ENCODE measurements at places on chromosomes 16 and 17. TPM values are rescaled to one million over a fixed set of nuclear protein-coding genes. Genes with fewer than 3 reads are reported as not detected.

GRIN2A gene
- total RNA-seq, result 0.01 TPM

TRAF7 gene
- total RNA-seq, result 55.8 TPM

NXN gene
- 23.4 TPM for total RNA-seq

CPNE7 gene
- 75.3 TPM for total RNA-seq

SMIM22 gene
- total RNA-seq, result not detected

TCAP gene
- 0.80 TPM for total RNA-seq

BAHCC1 gene
- total RNA-seq, result 7.7 TPM

NAGS gene
- 1.4 TPM for total RNA-seq

NPIPB6 gene
- total RNA-seq, result 1.2 TPM

ACSM2A gene
- not detected for total RNA-seq

CKLF gene
- total RNA-seq, result 66.4 TPM

TBX6 gene
- 0.31 TPM for total RNA-seq

CACNG1 gene
- total RNA-seq, result 0.22 TPM

PPY gene
- total RNA-seq, result not detected

ADAD2 gene
- total RNA-seq, result not detected

LITAFD gene
- not detected for total RNA-seq

CDYL2 gene
- total RNA-seq, result 0.34 TPM

EVI2A gene
- total RNA-seq, result not detected

SPEM1 gene
- total RNA-seq, result not detected

DPEP3 gene
- not detected for total RNA-seq

STX4 gene
- total RNA-seq, result 49.2 TPM

TBC1D3 gene
- total RNA-seq, result not detected

ALOX12 gene
- total RNA-seq, result not detected

IRF8 gene
- total RNA-seq, result 0.34 TPM

ITGB3 gene
- total RNA-seq, result 4.5 TPM

GAS2L2 gene
- 0.08 TPM for total RNA-seq

SRCIN1 gene
- total RNA-seq, result 3.5 TPM

PTX4 gene
- 0.03 TPM for total RNA-seq

CSNK2A2 gene
- 65.9 TPM for total RNA-seq

HID1 gene
- 20.2 TPM for total RNA-seq

PPP1R9B gene
- 47.4 TPM for total RNA-seq

KRT12 gene
- total RNA-seq, result not detected

HBA1 gene
- total RNA-seq, result 2.4 TPM

MAF gene
- total RNA-seq, result 0.46 TPM

RGS11 gene
- 4.4 TPM for total RNA-seq

GPR179 gene
- total RNA-seq, result 0.02 TPM

DYNLL2 gene
- 22.2 TPM for total RNA-seq

TNK1 gene
- 1.3 TPM for total RNA-seq

ZFHX3 gene
- total RNA-seq, result 11.8 TPM

WNT3 gene
- 3.9 TPM for total RNA-seq

MRM3 gene
- 41.0 TPM for total RNA-seq

TP53TG3F gene
- 0.15 TPM for total RNA-seq

GUCY2D gene
- total RNA-seq, result 0.46 TPM

CTRB1 gene
- total RNA-seq, result not detected

KRTAP9-1 gene
- total RNA-seq, result not detected

MYOCD gene
- total RNA-seq, result 0.66 TPM

TMEM11 gene
- total RNA-seq, result 71.6 TPM

PLK1 gene
- 159 TPM for total RNA-seq

PMFBP1 gene
- total RNA-seq, result 0.16 TPM

HAS3 gene
- total RNA-seq, result 45.5 TPM

CX3CL1 gene
- total RNA-seq, result 0.06 TPM

UMOD gene
- not detected for total RNA-seq

HOXB5 gene
- 2.1 TPM for total RNA-seq

All from A549 treated with AZD2906 at 1 μM for 4 hours (cell line).